ENCODE measurements at places on chromosomes 1 and 21. TPM values are rescaled to one million over a fixed set of nuclear protein-coding genes. Genes with fewer than 3 reads are reported as not detected.

Gene UMODL1
- 0.09 TPM for total RNA-seq

Gene NBPF10
- total RNA-seq: 2.1 TPM

Gene AVPR1B
- total RNA-seq: not detected

Gene RPE65
- not detected for total RNA-seq

GRCh38 chr1:225809842-225810578 is at the start of gene EPHX1:
TSS of gene EPHX1 (plus strand) at chr1:225810124. CDS start at chr1:225828730, 18,606 bp downstream.
- DNase-seq: no peak

Gene CYP2J2
- total RNA-seq: 0.64 TPM

Gene LHX8
- total RNA-seq: not detected

Gene KCNJ9
- total RNA-seq: 0.06 TPM

- no peak for DNase-seq
Measured at GRCh38 chr1:22710701-22711049, at the start of gene EPHB2. TSS of gene EPHB2 (plus strand) at chr1:22710839. CDS start at chr1:22710983, 144 bp downstream.

GRCh38 chr1:29410476-29410875 is 174.2 kb downstream of the PTPRU start:
- no peak for DNase-seq

Gene CELA3B
- total RNA-seq: not detected

- no peak for DNase-seq
Measured at GRCh38 chr1:19452221-19452663, 33.1 kb downstream of the CAPZB start.

All from activated naive CD4-positive, alpha-beta T cell treated with anti-CD3 and anti-CD28 coated beads, Interleukin-2, amount 50 U/mL, for 72 hours (primary cell).